Uterus (tissue), 4 donors: ENCODE measurements at places on chromosomes 2 and 18. TPM values are rescaled to one million over a fixed set of nuclear protein-coding genes. Genes with fewer than 3 reads are reported as not detected.

- H3K4me3 ChIP-seq = peak within 1 kb of the TSS; percentile 8
- DNase-seq = peak; percentile 47
- H3K27me3 ChIP-seq = no peaks in the 10 kb centered on the region
- peak within 1 kb of the TSS; percentile 59 for H3K27ac ChIP-seq
- H3K4me1 ChIP-seq = no peaks in the 10 kb centered on the region
Observed at GRCh38 chr2:168801961-168802858, at the start of gene NOSTRIN. Gene NOSTRIN (plus strand): TSS chr2:168802637. CDS start chr2:168802647, 10 bp downstream.

GRHL1 gene
- total RNA-seq = 2.8 TPM

REG3G gene
- not detected for total RNA-seq

DNA sequence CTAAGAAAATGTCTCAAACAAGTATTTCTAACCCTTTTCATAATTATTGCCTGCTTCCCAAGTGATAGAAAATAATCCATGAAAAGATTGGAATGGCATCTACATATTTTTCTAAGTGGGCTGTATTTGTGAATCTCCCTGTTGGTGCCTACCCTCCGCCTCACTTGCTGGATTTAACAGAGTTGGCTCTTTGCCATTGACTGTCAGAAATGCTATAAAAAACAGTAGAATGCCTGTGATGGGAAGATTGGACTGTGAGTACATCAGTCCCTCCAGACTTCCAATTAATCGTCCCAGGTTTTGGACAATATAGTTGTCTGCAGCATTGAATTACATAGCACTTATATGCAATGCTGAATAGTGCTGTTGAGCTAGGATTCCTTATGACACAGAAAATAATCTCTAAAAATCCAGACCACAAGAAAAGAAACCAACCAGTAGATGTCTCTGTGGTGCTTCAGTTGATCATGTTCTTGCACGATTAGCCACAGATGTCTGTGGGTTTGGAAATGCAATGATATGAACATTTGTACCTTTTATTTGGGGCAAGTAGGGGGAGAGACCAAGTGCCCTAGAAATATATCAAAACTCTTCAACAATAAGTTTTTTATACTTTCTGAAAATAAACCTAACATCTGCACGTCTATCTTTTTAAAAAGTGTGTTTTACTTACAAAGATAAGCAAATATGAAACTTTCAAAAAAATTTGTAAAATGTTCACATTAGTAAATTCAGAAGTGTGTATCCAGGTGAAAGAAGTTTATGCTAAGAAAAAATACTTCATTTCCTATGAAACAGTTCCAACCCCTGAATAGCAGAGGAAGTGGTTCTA lies 88.5 kb downstream of the DYNAP start:
- H3K4me1 ChIP-seq = no peaks in the 10 kb centered on the region
- no peaks in the 10 kb centered on the region for H3K27me3 ChIP-seq
- H3K4me3 ChIP-seq = no peak overlapping the region
- no peak overlapping the region for H3K27ac ChIP-seq
- H3K36me3 ChIP-seq = no peaks in the 10 kb centered on the region

GRCh38 chr2:9668687-9669345 lies 38.0 kb upstream of the YWHAQ start:
- H3K4me3 ChIP-seq = no peak overlapping the region
- H3K36me3 ChIP-seq = no peaks in the 10 kb centered on the region
- no peak for DNase-seq
- H3K27me3 ChIP-seq = no peaks in the 10 kb centered on the region

- H3K27ac ChIP-seq = peak overlapping the region; percentile 97
- H3K4me1 ChIP-seq = no peaks in the 10 kb centered on the region
- H3K36me3 ChIP-seq = no peaks in the 10 kb centered on the region
- H3K27me3 ChIP-seq = no peaks in the 10 kb centered on the region
- peak overlapping the region; percentile 60 for H3K4me3 ChIP-seq
Observed at GRCh38 chr18:76494231-76495005, 624 bp downstream of the ZNF516 start.

DNA sequence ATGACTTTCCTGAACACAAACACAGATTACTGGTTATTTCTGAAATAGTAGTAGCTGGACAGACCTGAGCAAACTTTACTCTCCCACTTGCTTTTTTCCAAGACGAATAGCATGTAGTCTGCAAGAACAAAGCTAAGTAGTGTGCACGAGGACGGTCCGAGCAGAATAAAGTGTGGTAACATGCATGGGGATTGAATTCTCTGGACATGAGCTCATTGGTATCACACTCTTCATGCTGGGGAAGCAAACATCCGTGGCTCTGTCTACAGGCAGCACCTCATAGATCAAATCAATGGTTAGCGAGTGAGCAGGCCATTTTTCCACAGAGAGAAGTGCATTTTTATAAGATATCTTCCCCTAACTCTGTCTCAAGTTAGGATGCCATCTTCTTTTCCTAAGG lies 164.8 kb upstream of the STK17B start:
- DNase-seq = no peak
- H3K4me3 ChIP-seq = no peak overlapping the region
- no peaks in the 10 kb centered on the region for H3K27me3 ChIP-seq
- H3K27ac ChIP-seq = no peak overlapping the region

GRCh38 chr2:178230396-178230795 lies 36.1 kb downstream of the OSBPL6 start:
- H3K4me1 ChIP-seq = no peaks in the 10 kb centered on the region
- no peaks in the 10 kb centered on the region for H3K27me3 ChIP-seq
- no peaks in the 10 kb centered on the region for H3K36me3 ChIP-seq
- DNase-seq = no peak

DNA sequence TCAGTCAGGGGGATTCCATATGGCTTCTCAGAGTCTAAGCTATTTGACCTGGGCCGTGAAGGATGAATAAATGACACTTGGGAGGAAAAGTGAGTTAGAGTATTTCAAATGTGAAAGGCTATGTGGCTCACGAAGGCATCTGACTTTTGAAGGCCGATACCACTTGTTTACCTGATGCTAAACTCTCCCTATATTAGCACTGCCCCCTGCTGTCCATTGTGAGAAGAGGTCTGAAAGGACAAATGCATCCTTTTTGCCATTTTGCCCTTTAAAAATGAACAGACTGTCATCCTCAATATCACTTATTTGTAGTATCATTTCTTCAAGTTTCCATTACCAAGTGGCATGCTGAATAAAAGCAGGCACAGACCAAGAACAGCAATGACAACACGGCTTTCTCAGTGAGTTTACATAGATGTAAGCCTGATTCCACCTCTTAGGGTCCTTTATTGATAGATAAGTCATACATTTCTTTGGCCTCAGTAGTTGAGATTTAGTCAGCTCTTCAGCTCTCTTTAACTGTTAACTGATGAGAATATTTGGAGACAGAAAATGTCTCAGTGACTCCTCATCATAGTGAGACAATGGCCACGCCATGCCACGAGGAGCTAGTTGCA lies 40.1 kb downstream of the DOCK10 start:
- no peak overlapping the region for H3K27ac ChIP-seq
- no peak overlapping the region for H3K4me3 ChIP-seq
- no peak for DNase-seq
- H3K27me3 ChIP-seq = no peaks in the 10 kb centered on the region
- no peaks in the 10 kb centered on the region for H3K4me1 ChIP-seq
- H3K36me3 ChIP-seq = no peaks in the 10 kb centered on the region

APCDD1 gene
- 8.2 TPM for total RNA-seq

- no peak for DNase-seq
- no peak overlapping the region for H3K27ac ChIP-seq
- H3K4me3 ChIP-seq = no peak overlapping the region
- no peaks in the 10 kb centered on the region for H3K27me3 ChIP-seq
- no peaks in the 10 kb centered on the region for H3K36me3 ChIP-seq
Observed at GRCh38 chr2:79026061-79026460, 559 bp downstream of the REG3G start.

HS1BP3 gene
- 19.0 TPM for total RNA-seq

DNA sequence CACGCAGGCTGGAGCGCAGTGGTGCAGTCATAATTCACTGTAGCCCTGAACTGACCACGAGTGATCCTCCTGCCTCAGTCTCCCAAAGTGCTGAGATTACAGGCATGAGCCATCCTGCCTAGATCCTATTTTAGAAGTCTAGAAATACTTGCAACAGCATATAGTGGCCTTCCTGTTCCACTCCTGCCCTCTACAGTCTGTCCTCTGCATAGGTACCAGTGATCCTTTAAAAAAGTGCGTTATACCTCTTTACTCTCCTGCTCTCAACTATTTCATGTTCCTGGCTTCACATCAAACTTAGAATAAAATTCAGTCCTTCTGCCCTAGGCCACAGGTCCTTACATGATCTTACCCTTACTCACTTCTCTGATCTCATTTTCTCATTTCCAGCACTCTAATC lies 6.0 kb downstream of the COMMD1 start:
- no peaks in the 10 kb centered on the region for H3K36me3 ChIP-seq
- H3K4me3 ChIP-seq = no peak overlapping the region
- no peak overlapping the region for H3K27ac ChIP-seq
- H3K4me1 ChIP-seq = peaks cover 3% of the 10 kb centered on the region

UGT1A8 gene
- total RNA-seq = not detected

DNA sequence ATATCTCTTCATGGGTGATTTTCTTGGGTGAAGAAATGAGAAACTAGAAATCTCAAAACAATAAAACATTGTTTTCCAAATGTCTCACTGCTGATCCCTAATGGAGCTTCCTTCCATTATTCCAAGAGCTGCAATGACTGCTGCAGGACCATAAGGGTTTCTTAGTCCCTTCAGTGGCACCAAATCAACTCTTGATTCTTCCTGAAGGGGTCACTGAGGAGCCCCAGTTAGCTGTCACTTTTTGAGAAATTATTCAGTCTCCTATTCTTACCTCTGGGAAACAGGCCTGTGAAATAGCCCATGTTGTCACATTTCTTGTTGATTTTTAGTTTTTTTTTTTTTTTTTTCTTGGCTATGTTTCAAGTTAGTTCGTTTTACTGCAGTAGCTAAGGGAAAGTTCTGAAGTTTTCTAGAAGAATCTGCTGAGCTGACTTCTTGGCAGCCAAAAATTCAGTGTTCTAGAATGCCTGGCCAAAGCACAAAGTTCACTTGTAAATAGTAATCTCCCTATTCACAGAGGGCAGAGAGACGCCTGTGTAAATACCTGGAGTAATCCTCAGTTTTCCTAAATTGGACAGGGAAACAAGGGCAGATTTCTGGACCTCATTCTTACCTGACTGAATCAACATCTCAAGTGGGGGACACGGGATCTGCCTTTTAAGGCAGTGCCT lies 480.0 kb downstream of the RIT2 start:
- H3K27ac ChIP-seq = no peak overlapping the region
- H3K4me3 ChIP-seq = no peak overlapping the region
- no peaks in the 10 kb centered on the region for H3K4me1 ChIP-seq
- no peaks in the 10 kb centered on the region for H3K36me3 ChIP-seq

DNA sequence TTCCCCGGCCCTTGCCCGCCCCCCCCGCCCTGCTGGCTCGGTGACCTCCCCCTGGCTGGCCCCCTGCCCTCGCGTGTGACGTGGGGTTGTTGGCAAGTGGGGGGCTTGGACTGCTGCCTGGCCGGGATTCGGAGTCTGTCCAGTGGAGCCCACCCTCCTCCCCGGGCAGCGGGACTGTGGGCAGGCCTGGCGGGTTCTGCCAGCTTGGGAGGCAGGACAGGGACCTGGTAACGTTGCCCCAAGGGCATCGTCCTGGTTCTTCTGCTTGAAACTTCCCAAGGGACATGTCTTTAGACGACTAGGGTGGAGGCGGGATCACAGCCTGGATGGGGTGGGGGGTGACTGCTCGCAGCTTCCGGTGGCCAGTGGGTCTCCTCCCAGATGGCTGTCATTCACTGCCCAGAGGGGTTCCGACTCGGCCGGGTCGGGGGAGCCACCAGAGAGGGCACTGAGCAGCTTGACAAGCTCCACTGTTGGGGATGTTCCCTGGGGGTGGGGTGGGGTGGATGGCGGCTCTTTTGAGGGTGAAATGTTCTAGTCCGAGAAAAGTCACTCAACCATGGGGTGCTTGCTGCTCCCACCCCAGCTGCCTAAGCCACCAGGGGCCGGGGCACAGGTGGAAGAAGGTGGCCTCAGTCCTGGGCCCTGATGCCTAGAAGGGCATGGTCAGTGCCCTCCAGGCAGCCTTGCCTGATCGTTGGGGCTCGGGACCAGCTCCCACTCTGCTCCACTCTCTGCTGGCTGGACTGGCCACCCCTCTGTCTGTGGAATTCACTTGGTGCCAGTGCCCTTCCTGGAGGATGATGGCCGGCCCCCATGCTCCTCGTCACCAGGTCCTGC lies 4.3 kb upstream of the HS6ST1 start:
- no peaks in the 10 kb centered on the region for H3K27me3 ChIP-seq
- peak overlapping the region; percentile 88 for H3K27ac ChIP-seq
- no peaks in the 10 kb centered on the region for H3K4me1 ChIP-seq
- no peaks in the 10 kb centered on the region for H3K36me3 ChIP-seq
- no peak for DNase-seq

EVA1A gene
- 1.2 TPM for total RNA-seq

GRCh38 chr2:20156836-20157192 lies 68.1 kb downstream of the SDC1 start:
- DNase-seq = no peak
- H3K27me3 ChIP-seq = no peaks in the 10 kb centered on the region
- H3K36me3 ChIP-seq = no peaks in the 10 kb centered on the region
- no peaks in the 10 kb centered on the region for H3K4me1 ChIP-seq

GRCh38 chr2:173957517-173957916 lies 7.7 kb downstream of the SP3 start:
- no peaks in the 10 kb centered on the region for H3K4me1 ChIP-seq
- no peaks in the 10 kb centered on the region for H3K27me3 ChIP-seq
- peaks cover 3% of the 10 kb centered on the region for H3K36me3 ChIP-seq
- H3K4me3 ChIP-seq = no peak overlapping the region
- DNase-seq = no peak

REL gene
- 21.0 TPM for total RNA-seq

POMC gene
- total RNA-seq = 8.5 TPM

DSEL gene
- total RNA-seq = 11.6 TPM

DNA sequence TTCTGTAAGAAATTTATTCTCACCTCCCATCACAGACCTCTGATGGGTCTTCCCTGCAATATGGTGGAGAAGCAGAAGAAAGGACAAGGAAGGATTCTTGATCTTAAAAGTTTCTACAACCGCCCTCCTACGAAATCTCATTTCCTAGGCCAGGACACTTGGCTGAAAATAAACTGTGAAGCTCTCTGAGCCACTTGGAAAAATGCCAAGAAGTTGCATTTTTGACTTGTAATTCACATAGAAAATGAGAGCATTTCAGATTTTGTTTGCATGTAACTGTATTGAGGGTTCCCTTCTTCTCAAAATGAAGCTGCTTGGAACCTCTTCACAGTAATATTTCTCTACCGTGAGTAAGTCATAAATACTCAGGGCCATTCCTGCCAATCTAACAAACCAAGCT lies 458.3 kb upstream of the SLC14A2 start:
- no peaks in the 10 kb centered on the region for H3K27me3 ChIP-seq
- H3K4me1 ChIP-seq = no peaks in the 10 kb centered on the region
- no peak overlapping the region for H3K4me3 ChIP-seq
- H3K27ac ChIP-seq = no peak overlapping the region
- no peak for DNase-seq
- H3K36me3 ChIP-seq = no peaks in the 10 kb centered on the region
